T-helper 2 cell treated with Interferon-gamma antibody and Interleukin-4, amounts not matched to agents 5 μg/mL and 100 μg/mL, for 36 hours (primary cell): ENCODE measurements at places on chromosomes 3 and 15.

DNA sequence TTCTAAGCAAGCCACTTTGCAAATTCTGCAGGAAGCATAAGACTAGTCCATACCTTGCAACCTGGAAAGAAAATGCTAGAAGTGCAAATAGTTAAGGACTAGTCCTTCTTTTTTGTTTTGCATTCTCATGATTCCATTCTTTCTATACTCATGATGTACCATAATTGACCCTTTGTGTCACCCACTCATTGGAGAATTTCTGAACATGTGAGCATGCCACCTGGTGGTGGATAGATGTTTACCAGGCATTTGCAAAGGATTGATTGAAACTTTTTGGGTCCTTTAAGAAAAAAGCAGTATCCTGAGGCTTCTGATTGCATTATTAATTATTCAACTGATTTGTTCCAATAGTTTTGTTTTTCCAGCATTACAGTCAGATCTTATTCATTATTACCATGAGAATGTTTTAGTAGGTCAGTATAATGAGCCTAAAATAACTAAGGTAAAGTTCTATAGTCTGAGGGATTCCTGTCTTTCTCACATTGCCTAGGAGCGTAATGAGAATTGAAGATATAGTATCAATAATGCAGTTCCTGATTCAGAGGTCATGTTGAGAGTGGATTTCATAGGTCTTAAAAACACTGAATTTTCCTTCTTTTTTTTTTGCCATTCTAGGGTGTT is 20.2 kb upstream of the DIPK2A start:
- DNase-seq, result peak; percentile 10
- no peak overlapping the region for H3K27ac ChIP-seq
- peaks cover 8% of the 10 kb centered on the region for H3K4me1 ChIP-seq
- H3K36me3 ChIP-seq, result no peaks in the 10 kb centered on the region

- H3K4me3 ChIP-seq, result no peak overlapping the region
- peaks cover 64% of the 10 kb centered on the region for H3K4me1 ChIP-seq
- H3K36me3 ChIP-seq, result peaks cover 13% of the 10 kb centered on the region
- H3K27me3 ChIP-seq, result no peaks in the 10 kb centered on the region
- H3K27ac ChIP-seq, result peak overlapping the region; percentile 36
- no peak for DNase-seq
These were observed 83.7 kb upstream of the RASGRP1 start for GRCh38 chr15:38648121-38648843.

DNA sequence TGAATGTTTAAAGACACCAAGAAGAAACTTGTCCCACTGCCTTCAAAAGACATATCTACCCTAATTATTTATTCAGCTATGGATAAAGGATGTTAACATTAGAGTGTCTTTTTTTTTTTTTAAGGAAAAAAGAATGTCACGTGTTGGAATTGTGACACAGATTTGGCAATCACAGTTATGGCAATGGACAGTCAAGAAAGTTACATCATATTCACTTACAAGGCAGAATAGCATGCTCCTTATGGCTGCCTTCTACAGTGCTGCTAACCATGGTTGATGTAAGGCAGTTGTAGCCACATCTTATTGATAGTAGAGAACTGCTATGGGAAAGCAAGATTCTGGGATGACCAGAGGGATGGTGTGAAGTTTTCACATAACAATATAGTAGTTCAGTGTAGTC is 128.8 kb upstream of the ZBTB20 start:
- H3K4me1 ChIP-seq, result peaks cover under 1% of the 10 kb centered on the region
- peaks cover 2% of the 10 kb centered on the region for H3K27me3 ChIP-seq

- no peaks in the 10 kb centered on the region for H3K27me3 ChIP-seq
- peak overlapping the region; percentile 41 for H3K27ac ChIP-seq
- DNase-seq, result no peak
- peaks cover 48% of the 10 kb centered on the region for H3K4me1 ChIP-seq
These were observed 60.3 kb upstream of the TP63 start for GRCh38 chr3:189570916-189571315.

GRCh38 chr3:8555113-8555661 is 53.6 kb downstream of the LMCD1 start:
- H3K4me1 ChIP-seq, result no peaks in the 10 kb centered on the region
- no peak overlapping the region for H3K4me3 ChIP-seq
- H3K27me3 ChIP-seq, result no peaks in the 10 kb centered on the region

DNA sequence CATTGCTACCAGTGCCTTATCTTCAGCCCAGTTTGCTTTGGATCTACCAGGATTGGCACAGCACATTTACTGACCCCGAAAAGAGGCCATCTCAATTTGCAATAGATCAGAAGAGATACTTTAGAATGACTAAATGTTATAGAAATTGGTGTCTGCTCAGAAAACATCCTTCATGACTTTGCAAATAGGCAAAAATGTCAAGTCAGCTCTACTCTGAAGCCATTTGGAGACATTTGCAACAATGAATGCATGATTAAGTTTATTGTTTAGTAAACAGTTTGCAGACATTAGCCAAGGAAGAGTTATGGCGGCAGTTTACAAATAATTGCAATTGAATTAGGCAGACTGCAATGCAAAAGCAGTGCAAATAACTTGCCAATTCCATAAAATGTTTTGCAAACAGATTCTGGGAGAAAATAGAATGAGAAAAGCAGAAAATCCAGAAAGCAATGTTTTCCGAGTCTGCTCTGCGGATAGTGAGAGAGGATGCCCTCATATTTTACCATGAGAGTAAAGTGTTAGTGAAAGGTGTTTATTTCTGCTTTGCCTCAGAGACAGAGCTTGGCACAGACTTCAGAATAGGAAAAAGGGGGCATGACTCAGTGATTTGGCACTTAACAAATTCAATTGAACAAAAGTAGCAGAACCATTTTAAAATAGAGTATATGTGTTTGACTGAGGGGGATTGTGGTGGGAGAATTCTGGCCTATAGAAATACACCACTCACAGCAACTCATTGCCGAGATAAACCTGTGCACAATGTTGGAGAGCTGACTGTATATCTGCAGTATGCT is 334.9 kb upstream of the NR2F2 start:
- H3K27ac ChIP-seq, result no peak overlapping the region
- peaks cover 18% of the 10 kb centered on the region for H3K4me1 ChIP-seq
- H3K36me3 ChIP-seq, result no peaks in the 10 kb centered on the region

- peaks cover 11% of the 10 kb centered on the region for H3K27me3 ChIP-seq
- H3K36me3 ChIP-seq, result no peaks in the 10 kb centered on the region
- no peak overlapping the region for H3K27ac ChIP-seq
- DNase-seq, result no peak
- no peak overlapping the region for H3K4me3 ChIP-seq
These were observed 8.4 kb upstream of the SPESP1 start for GRCh38 chr15:68921926-68922325.

DNA sequence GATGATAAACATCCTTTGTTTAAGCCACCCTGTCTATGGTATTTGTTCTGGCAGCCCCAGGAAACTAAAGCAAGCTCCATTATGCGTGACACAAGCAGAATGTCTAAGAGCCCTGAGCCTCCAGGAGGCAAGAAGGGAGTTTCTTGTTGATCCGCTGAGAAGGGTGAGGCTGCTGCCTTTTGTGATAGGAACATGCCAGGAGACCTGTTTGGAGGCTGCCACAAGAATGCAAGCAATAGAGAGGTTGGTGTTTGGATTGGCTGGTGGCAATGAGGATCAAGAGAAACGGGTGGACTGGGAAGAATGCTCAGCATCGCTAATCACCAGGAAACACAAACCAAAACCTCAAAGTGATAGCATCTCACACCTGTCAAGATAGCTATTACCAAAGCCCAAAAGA is 104.8 kb downstream of the ASB7 start:
- no peak overlapping the region for H3K27ac ChIP-seq
- H3K27me3 ChIP-seq, result peaks cover 15% of the 10 kb centered on the region
- no peak overlapping the region for H3K4me3 ChIP-seq
- H3K4me1 ChIP-seq, result peaks cover 3% of the 10 kb centered on the region
- no peak for DNase-seq
- H3K36me3 ChIP-seq, result no peaks in the 10 kb centered on the region

GRCh38 chr15:59933607-59934006 is 70.5 kb upstream of the FOXB1 start:
- no peaks in the 10 kb centered on the region for H3K4me1 ChIP-seq
- no peak overlapping the region for H3K27ac ChIP-seq
- no peak overlapping the region for H3K4me3 ChIP-seq
- peaks cover 41% of the 10 kb centered on the region for H3K27me3 ChIP-seq
- no peaks in the 10 kb centered on the region for H3K36me3 ChIP-seq

DNA sequence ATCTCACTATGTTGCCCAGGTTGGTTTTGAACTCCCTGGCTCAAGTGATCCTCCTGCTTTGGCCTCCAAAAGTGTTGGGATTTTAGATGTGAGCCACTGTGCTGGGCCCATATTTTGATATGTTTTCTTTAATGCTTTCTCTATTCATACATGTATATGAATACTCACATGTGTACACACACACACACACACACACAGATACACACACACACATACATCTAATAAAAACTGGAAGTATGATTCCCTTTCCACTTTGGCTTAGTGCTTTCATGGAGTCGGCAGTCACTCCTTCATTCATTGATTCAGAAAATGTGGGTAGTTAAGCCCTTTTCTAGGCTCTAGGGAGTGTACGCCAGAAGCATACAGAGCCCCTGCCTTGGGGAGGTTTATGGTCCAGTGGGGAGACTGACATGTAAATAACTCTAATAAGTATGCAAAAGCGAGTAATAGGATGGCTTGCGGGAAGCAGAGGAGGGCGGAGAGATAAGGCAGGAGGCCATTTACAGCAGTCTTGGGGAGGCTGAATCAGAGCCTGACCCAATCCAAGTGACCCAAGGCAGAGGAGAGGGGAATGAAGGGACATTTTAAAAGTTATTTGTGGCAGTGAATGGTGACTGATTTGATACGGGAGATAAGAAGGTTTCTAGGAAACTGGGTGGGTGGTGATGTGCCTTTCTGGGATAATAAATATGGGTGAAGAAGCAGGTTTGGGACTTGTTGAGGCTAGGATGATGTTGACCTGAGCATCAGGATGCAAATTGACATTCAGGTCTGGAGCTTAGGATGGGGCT is 32.5 kb upstream of the TATDN2 start:
- peaks cover 10% of the 10 kb centered on the region for H3K36me3 ChIP-seq
- no peak for DNase-seq
- no peak overlapping the region for H3K27ac ChIP-seq

DNA sequence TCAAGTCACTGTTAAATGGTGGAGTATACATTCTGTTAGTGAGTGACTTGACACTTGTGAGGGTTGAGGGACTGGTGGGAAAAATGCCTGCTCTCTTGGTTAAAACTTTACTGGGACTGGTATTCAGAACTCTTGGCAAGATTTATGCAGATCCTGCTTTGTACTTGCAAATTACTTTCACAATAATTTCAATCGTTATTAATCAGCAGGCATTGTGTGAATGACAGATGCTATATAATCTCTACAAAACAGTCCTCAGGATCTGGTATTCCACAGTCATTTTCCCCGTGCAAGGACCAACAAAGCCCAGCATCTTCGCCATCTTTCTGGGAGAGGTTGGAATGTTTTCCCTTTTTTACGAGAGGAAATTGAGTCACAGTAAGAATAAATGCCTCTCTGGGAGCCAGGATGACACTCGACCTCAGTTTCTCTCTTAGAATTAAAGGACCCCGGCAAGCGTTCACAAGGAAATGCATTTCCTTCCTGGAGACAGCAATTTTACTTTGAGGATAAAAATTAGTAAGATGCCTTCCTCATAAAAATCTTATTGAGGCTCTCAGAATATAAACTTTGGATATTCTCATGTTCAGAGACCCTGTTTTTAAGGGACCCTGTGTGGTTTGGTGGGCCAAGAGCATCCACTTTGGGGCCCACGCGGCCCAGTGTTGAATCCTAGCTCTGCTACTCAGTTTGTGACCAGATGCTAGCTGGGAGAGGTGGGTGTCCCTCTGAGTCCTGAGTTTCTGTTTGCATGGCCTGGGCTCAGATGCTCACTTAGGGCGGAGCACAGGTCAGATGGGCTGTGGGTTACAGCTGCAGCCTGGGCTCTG is 45.3 kb upstream of the PLCL2 start:
- H3K4me3 ChIP-seq, result no peak overlapping the region
- H3K4me1 ChIP-seq, result peaks cover 58% of the 10 kb centered on the region
- no peak for DNase-seq
- H3K27me3 ChIP-seq, result no peaks in the 10 kb centered on the region
- H3K27ac ChIP-seq, result no peak overlapping the region

DNA sequence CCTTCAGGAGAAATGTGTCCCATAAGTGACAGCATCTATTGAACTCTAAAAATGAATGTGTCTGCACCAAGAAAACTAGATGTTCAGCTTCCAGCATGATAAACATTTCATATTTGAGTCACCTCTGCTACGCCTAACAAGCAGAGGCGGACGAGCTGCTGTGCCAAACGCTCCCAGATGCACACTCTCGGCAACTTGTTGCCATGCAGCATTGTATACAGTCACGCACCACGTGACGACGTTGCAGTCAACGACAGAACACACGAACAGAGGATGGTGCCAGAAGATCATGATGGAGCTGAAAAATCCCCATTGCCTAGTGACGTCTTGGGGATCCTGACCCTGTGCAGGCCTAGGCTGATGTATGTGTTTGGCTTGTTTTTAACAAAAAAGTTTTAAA is 137.5 kb downstream of the XXYLT1 start:
- H3K4me3 ChIP-seq, result no peak overlapping the region
- H3K36me3 ChIP-seq, result no peaks in the 10 kb centered on the region
- peaks cover 12% of the 10 kb centered on the region for H3K4me1 ChIP-seq
